Midbrain (tissue), 1 donor: ENCODE measurements at places on chromosomes 2 and 18.

DNA sequence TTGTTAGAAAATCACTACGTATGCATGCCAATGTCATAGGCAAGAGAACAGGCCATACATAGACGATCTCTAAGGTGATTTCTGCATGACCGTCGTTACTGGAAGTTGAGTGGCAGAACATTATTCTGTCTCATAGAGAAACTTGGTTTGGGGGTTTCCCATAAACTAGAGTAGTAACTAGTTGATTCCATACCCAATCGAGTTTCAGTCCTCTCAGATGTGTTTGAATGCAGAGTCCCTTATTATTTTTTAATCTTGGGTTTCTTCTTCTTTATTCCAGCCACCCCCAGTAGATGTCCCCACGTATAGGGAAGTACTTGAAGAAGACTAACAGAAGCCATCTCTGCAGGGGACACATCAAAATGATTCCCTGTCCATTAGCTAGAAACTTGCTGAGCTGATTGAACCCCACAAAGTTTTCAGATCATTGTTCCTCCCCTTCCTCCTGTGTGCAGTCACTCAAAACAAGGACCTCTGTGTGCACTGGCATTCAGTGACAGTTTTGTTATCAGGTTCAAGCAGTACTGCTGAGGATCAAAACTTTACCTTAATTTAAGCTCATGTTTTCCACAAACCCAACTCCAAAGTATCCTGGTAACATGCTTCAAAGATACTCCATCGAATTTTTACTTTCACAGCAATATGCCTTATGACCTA, 68.4 kb upstream of the CDCA7 start:
- no peak for DNase-seq

- DNase-seq: no peak
These were observed 28.9 kb upstream of the LMAN1 start for GRCh38 chr18:59387687-59388565.

DNA sequence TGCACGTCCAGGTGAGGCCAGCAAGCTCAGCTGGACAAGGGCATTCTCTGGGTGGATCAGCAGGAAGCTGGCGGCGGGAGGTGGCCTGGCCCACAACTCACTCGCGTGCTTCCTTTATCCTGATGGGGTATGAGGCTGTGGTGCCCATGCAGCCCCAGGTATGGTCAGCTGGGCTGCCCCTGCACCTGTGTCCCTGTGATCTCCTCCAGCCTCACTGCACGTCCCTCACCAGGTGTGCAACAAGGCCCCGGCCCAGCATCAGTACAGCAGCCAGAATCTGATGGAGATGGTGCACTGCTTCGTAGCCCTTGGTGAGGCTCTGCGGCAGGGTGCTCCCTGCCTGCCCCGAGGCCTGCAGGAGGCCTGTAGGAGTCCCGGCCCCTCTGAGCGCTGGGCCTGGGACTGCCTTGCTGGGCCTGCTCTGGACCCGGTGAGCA, 17.6 kb downstream of the MROH2A start:
- DNase-seq: no peak

DNA sequence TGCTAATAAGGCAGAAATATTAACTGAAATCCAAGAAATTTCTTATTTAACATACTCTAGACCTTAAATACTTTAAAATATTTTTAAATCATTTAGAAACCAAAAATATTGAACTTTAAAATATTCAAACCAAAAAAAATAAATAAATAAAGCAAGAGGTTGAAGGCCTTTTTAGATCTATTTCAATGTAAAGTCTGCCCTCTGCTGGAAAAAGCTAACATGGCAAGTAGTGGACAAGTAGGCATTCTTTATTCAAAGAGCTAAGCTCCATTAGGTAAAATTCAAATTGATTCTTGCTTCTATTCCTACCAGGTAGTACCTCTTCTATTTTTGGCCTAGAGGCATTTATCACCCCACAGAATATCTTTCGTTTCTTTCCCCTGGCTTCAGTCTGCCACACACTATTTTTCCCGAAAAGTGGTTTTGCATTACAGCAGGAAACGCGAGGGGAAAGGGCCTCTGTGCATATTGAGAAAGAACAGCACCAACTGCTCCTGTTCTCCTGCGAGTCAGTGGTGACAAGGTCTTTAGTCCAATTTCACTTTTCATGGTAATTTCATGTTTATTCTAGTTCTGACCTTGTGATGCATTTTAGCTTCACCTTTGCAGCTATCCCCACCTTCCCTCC, 20.4 kb downstream of the IFIH1 start:
- peak; percentile 87 for DNase-seq

- peak; percentile 42 for DNase-seq
These were observed 726 bp downstream of the C2orf69 start for GRCh38 chr2:199911877-199912161.

GRCh38 chr2:134120406-134120732, 133.5 kb upstream of the MGAT5 start:
- DNase-seq: no peak

DNA sequence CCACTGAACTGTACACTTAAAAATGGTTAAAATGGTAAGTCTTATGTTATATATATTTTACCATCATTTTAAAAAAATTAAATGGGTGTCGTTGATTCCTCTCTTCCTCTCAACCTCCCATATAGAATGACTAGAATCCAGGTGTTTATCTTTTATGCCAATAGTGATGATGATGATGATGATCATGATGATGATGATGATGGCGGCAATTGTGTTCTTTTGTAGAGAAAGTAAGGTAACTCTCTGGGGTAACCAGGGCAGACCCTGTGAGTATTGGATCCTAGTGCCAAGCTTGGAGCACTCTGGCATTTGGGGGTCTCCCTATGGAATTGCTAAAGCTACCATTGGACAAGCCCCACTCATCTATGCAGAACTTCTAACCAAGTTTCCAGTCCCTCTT, 113.6 kb downstream of the GLI2 start:
- DNase-seq: no peak

GRCh38 chr2:2640371-2640770, 309.3 kb upstream of the MYT1L start:
- DNase-seq: no peak

- DNase-seq: no peak
These were observed 19.8 kb downstream of the LONRF2 start for GRCh38 chr2:100302585-100302892.
